ENCODE measurements at places on chromosomes 11 and 22.

GRCh38 chr11:68688881-68689280 lies 4.5 kb downstream of the GAL start:
- DNase-seq = no peak

DNA sequence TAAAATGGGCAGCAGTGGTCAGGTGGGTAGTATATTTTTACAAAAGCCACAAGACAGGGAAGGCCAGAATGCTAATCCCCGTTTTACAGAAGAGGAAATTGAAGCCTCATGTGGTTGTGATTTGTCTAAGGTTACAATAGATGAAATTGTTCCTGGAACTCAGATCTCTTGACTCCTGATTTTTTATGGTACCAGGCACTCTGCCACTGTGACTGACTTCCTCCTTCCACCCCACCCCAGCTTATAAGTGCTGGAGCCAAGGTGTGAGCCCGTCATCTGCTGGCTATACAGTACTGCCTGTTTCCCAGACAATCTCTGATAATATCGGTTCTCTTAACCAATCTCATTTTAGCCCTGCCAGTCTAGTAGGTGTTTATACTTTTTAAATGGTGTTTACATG lies 1.9 kb downstream of the SLC5A1 start:
- peak; percentile 23 for DNase-seq

- no peak for DNase-seq
Observed at GRCh38 chr11:105005451-105005845, 17.5 kb downstream of the CASP5 start.

DNA sequence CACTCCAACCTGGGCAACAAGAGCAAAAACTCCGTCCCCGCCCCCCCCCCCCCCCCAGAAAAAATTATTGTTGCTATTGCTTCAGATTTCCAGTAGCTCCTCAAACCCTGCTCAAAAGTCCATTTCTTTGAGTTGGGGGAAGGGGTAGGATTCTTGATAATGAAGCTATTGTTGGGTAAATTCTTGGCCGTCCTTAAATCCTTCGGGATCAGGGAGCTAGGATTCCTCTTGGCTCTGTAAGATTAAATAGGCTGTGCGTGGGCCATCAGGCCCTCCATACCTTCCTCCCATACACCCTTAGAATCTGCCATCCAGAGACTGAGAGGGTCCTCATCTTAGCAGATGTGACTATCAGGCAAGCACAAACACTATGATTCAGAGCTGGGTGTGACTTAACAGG lies 16.4 kb downstream of the YWHAH start:
- no peak for DNase-seq

DNA sequence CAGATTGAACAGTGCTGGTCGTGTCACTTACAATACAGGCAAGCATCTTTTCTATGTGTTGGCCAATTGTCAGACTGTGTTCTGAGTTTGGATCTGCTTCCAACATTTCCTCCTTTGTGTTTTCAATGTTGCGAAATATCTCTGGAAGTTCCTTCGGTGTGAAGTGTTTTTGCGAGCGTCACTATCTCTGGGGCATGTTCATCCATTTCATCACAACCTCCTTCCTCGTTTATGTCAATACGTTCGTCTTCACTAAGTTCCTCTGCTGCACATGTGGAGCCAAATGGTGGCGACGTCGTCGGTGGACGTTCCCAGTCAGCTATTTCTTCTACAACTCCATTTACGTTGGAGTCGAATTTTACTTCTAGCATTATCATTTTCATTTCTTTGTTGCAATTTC lies 100.2 kb upstream of the LMO1 start:
- no peak for DNase-seq

DNA sequence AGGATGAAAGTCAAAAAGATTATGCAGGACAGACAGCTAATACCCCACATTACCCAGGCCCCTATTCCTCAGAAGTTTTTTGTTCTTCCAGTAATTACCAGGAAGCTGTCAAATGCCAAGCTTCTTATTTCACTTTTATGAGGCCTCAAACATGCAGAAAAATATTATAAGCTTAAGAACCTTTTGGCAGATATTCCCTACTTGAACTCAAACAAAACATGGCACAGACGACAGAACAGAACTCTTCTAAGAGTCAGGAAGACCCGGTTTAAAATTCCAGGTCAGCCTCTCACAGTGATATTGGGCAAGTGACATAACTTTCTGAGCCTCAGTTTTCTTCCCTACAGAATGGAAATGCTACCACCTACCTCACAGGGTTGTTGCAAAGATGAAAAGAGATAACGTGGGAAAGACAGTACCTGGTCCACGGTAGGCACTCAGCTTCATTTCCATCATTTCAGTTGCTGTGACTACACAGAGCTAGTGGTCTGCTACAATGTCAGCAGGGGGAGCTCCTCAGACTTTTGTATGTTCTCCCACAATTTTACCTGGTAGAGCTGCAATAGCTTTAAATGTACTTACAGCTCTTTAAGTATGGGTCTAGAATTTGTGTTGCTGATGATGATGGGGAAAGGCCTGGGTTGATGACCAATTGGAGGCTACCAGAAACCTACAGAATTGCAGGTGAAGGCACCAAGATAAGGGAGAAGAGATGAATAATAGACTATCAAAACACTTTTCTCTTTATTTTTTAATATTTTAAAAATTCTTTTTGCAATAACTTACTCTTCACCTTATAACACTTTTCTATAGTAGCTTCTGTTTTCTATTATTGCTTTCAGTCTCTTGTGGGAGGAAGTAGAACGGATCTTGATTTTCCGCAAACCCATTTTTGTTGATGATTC lies 98.3 kb upstream of the CHRM4 start:
- DNase-seq = peak; percentile 15

GRCh38 chr11:17673951-17674350 lies 45.4 kb upstream of the MYOD1 start:
- DNase-seq = no peak

DNA sequence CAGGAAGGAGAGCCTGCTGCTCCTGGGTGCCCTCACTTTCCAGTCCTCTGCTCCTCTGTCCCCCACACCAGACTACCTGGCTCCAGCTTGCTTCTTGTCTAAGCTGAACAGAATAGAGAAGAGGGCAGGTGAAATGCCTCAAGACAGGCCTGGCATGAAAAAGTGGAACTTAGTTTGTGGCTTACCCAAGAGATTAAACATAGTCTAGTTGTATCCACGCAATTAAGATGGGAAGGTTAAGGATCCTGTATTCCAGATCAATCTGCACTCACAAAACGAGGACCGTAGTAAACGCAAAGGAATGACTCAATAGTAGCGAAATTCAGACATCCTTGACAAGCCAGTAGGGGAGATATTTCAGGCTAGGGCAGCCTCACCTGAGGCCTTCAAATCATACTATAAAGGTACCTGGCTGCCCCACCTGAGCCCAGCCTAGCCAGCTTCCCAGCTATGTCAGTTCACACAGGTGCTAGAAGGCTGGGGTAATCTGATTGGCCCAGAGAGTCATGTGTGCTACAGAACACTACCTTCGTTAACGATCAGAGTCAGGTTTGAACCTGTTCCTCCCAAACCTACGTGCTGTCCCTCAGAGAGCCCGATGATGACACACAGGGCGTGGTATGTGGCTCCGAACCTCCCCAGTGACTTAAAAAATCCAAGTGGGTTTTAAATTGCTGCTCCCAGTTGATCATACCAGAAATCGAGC lies 46.5 kb downstream of the AHNAK start:
- DNase-seq = no peak

DNA sequence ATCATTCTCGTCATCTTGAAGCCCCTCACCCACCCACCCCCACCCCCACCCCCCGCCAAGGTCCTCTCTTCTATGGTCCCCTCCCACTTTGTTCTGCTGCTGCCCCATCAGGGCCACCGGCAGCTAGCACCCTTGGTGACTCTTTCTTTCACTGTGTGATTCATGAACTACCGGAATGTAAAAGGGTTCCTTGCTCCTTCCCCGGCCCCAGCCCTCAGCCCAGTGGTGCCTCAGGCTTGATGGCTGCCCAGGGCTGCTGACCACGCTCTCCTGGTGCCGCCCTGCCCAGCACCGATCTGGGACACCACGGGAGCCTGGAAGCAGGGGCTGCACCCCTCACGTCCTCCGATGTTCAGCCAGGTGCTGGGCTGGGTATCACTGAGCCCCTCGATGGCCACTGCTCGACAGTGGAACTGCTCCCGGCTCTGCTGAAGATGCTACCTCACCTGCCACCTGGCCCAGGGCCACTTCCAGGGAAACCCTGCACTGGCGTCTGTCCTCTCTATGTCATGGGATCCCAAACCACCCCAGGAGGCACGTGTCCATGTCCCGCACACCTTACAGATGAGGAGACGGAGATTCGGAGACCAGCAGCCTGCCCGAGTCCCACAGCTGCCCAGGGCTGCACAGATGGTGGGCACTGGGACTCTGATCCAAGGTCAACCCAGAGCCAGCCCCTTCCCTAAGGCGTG lies 39.7 kb downstream of the IGLL5 start:
- no peak for DNase-seq

- no peak for DNase-seq
Observed at GRCh38 chr11:65499713-65500386, 1.0 kb downstream of the MALAT1 start.

GRCh38 chr11:126135235-126136176 lies 72.8 kb upstream of the CDON start:
- peak; percentile 48 for DNase-seq

DNA sequence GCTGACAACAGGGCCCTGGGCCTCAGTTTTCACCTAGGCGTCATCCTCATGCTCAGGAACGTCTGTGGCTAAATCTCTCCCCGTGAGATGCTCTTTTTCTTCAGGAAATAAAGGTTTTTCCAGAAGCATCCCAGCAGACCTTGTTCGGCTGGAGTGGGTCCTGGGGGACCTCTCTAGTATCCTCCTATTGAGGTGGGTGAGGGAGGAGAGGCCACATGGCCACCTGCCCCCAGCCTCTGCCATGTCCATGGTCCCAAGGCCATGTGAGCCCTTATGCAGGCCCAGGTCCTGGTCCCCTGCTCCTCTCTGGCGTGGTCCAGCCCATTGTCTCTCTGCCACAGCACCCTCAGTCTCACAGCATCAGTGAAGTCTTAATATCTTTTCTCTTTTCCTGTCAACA lies 22.0 kb downstream of the ALG12 start:
- DNase-seq = no peak

- DNase-seq = no peak
Observed at GRCh38 chr11:112650527-112650926, 310.7 kb upstream of the NCAM1 start.

DNA sequence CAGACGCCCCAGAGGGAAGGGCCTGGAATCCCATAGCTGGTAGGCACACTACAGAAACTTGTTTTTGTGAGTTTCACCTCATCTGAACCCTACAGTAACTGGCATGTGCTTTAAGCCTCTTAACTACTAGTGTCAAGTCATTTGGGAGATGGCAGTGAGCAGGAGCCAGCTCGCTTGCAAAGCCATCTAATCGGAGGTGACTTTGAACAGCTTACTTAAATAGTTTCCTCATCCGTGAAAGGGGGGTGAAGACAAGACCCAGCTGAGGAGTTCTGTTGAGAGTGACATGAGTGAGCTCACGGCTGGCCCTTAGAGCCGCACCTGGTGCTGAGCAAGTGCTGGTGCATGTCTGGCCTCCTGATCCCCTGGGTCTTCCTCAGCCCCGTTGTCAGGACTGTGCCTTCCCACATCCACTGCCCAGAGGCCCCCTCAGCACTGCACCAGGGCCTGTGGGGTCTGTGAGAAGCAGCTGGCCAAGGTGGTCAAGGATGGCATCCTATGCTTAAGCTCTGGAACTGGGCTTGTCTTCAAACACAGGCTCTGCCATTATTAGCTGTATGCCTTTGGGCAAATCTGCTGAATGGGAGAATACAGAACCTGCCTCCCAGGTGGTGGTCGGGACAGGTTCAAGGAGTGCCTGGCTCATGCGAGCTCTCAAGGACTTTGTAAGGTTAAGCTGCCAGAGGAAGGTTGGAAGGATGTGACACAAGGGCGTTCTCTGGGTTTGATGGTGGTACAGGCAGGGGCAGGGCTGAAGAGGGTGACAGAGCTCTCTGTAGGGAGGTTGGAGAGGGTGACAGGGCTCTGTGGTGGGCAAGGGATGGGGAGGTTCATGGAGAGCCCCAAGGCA lies 27.3 kb downstream of the INCENP start:
- no peak for DNase-seq

GRCh38 chr11:74232311-74232950 lies 61.3 kb downstream of the PPME1 start:
- no peak for DNase-seq

- DNase-seq = no peak
Observed at GRCh38 chr11:20770414-20770946, 101.1 kb downstream of the NELL1 start.

- no peak for DNase-seq
Observed at GRCh38 chr11:69017951-69018350, 4.9 kb upstream of the MRGPRF start.

DNA sequence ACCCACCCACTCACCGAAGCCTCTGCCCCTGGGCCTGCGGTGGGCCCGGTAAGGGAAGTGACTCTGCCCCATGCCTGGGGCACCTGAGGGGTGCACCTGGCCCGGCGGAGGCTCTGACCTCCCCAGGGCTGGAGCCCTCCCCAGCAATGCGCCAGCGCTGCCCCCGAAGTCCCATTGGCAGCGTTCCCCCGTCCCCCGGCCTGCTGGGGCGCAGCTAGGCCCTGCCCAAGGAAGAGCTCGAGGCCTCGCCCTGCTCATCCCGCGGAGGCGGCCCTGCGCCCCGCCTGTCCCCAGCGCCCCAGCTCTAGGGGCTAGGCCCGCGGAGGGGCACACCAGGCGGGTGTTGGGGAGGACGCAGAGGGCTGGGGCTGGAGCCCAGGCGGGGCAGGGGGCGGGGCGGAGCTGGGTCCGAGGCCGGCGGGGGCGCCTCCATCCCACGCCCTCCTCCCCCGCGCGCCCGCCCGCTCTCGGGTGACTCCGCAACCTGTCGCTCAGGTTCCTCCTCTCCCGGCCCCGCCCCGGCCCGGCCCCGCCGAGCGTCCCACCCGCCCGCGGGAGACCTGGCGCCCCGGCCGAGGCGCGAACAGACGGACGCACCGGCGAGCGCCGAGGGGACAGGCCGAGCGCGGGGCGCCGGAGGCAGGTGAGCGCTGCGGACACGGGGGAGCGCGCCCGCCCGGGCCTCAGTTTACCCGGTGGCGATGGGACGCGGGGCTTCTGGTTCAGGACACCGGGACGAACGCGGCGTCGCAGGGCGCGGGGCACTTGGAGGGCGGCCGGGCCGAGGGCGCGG lies at the start of gene EPS8L2:
Gene EPS8L2 (plus strand): TSS at position 586 of the 793 bp plus-strand sequence. CDS start 3,177 bp downstream, outside the sequence.
- DNase-seq = no peak

GRCh38 chr11:66465373-66466224 lies 1.1 kb upstream of the PELI3 start:
- DNase-seq = no peak

GRCh38 chr11:125202362-125202880 lies 37.9 kb downstream of the PKNOX2 start:
- no peak for DNase-seq

Measured in fibroblast of gingiva (primary cell).